Cerebellar nuclear complex (tissue), 1 donor: ENCODE measurements at places on chromosomes 3 and 15.

DNA sequence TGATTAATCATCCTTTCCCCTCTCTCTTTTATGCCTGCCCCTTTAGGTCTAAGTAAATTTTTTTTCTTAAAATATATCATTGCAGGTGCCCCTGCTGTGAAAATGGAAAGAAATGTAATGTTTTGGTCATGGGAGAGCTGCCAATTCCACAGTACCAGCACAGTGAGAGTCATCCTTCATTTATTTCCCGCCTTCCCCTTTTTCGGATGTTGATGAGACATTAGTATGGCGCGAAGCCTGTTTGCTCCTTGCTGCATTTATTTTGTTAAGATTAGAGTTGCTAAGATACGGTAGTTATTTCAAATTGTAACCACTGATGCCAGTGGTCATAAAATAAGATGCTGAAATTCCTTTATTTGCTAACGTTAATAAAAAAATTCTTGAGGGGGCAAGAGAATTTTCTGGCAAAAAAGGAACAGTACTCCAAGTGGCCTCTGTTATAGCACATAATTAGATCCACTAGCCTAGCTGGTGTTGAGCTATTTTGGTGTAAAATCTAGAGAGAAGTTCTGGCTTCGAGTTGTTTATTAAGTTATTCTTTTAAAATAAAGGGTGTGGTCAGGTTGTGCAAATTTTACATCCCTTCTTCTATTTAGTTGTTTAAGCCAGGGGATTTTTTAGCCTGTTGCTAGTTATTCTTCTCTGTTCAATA lies 62.8 kb downstream of the MDFIC2 start:
- DNase-seq, result no peak

- no peak for DNase-seq
Observed at GRCh38 chr3:39166932-39167532, 13.6 kb upstream of the CSRNP1 start.

- DNase-seq, result no peak
Observed at GRCh38 chr15:96362755-96363651, 32.5 kb downstream of the NR2F2 start.

DNA sequence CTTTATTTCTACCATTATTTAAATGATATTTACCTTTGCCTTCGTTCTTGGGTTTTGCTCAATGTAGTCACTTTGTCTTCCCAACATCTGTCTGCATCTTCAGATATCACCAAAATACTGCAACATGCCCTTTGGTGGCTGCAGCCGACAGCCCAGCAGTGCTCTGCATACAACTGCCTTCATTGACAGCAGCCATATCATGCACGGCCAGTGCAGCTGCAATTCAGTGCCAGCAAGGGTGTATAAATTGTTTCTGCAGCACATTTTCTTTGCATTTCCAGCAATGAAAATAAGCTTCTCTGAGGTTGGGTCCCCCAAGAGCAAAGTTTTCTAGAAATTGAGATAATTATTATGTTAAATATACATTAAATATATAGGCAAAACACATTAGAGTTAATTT lies 6.0 kb upstream of the PLSCR5 start:
- DNase-seq, result no peak

- no peak for DNase-seq
Observed at GRCh38 chr3:139937674-139938279, 2.8 kb downstream of the CLSTN2 start.

DNA sequence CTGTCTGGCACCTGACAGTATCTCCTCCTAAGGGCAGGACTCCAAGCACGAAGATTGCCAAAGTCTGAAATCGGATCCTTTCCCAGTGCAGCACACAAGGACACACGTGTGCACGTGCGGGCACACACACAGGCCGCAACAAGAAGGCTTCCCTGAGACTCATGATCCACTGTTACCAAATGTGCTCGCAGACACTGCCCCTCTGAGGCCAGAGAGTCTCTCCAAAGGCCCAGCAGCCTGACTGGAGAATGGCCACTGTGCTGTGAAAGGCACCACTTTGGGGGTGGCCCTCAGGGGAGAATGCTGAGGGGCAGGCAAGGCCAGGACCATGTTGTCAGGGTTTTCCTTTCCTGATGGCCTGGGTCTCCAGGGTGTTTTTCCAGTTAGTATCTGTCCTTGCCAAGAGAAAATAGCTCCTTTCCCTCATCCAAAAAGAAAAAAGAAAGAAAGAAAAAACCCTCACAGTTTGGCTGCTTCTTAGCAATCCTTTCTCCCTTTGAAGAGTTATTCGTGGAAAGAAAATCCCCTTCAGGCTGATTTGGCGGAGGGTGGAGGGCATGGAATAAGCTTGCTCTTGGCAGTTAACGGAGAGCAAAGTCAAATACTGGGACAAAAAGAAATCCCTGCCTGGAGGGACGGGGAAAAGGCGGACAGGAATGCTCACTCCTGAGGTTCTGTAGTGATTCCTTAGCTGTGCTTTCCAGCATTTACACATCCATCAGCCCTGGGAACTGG lies 112.2 kb upstream of the ETV5 start:
- DNase-seq, result no peak

GRCh38 chr3:41710646-41711388 lies 251.1 kb downstream of the ULK4 start:
- DNase-seq, result no peak

DNA sequence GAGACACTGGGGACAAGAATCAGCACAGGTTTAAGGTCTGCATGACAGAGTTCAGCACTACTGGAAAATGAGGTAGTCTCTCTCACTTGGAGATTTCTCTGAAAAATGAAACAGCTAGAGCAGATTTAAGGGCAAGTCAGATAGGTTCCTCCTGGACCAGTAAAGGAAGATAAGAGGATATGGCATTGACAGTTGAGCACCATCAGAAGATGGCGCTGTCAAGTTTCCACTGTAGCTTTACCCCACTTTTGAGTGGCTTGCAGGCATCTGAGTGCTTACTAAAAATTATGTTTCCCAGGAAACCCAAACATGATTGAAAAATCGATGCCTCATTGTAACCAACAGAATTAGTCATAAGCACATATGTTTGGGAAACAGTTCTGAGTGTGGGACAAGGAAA lies 407.2 kb upstream of the UBE2E2 start:
- no peak for DNase-seq

GRCh38 chr3:14425581-14426304 lies 23.3 kb downstream of the SLC6A6 start:
- DNase-seq, result no peak

- DNase-seq, result no peak
Observed at GRCh38 chr3:128194843-128195242, 41.6 kb downstream of the EEFSEC start.

- DNase-seq, result no peak
Observed at GRCh38 chr3:150227839-150228238, 180.3 kb upstream of the TSC22D2 start.

- DNase-seq, result no peak
Observed at GRCh38 chr3:16883723-16884083, 1.1 kb upstream of the PLCL2 start.

- DNase-seq, result no peak
Observed at GRCh38 chr3:28917895-28918475, 362.9 kb upstream of the RBMS3 start.

GRCh38 chr3:7915356-7915755 lies 586.3 kb upstream of the LMCD1 start:
- no peak for DNase-seq

DNA sequence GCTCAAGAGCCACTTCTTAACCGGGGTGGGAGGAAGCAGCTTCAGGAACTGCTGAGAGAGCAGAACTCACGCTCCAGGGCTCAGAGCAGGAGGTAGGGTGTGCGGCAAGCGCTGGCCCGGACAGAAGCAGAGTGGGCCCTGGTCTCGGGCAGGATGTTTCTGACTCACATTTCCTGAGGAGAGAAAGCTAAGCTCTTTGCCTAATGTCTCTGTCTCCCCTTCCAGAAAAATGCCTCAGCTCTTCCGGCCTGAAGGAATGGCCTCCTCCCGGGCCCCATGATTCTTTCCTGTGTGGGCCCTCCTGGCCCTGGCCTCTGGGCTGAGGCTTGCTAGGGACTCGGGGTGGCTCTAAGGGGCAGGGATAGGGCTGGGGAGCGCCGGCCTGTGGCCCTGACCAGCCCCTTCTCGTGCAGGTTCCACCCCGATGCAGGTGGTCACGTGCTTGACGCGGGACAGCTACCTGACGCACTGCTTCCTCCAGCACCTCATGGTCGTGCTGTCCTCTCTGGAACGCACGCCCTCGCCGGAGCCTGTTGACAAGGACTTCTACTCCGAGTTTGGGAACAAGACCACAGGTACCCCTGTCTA lies 4.1 kb upstream of the STAB1 start:
- DNase-seq, result no peak

GRCh38 chr3:197546307-197547085 lies 9.3 kb downstream of the BDH1 start:
- no peak for DNase-seq

- DNase-seq, result no peak
Observed at GRCh38 chr15:60721257-60721626, 242.3 kb upstream of the ICE2 start.

DNA sequence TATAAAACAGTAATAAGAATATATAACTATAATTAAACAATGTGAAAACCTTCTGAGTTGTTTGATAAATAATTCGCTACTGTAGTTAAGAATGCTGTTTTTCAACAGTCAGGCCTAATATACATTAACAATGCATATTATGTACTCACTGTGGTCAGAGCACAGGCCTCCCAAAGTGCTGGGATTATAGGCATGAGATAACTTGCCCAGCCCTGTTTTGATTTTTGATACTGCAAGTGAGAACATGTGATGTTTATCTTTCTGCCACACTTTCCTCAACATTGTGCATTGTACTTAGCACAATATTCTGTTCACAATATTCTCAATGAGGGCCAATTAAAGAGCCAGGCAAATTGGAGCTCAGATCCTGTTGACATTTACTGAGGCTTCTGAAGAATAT lies 274.5 kb upstream of the RARB start:
- no peak for DNase-seq

DNA sequence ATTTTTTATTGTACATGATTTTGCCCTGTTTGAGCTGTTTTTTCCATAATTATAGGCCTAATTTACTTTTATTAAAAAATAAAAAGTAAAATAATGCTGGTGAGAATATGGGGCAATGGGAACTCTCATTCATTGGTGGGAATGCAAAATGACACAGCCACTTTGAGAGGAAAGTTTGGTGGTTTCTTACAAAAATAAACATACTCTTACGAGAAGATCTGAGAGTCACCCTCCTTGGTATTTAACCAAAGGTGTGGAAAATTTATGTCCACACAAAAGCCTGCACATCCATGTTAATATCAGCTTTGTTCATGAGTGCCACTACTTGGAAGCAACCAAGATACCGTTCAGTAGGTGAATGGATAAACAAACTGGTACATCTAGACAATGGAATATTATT lies 9.8 kb downstream of the MUC13 start:
- no peak for DNase-seq

DNA sequence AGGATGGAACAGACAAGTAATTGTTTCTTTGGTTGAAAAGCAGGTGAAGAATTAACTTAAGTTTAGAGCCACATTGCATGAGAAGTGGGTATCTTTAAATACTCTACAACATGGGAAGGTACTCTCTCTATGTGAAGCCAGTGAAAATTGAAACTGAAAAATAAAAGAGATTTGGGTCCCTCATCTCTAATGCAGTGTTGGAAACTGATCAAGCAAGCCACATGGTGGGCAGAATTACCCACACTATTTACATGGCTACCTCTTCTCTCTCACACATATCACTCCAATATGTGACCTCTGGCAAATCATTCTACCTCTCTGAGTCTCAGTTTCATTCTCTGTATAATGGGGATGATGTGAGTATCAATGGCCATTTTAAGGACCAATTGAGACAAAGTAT lies 339.0 kb downstream of the IL5RA start:
- DNase-seq, result no peak

GRCh38 chr3:52593103-52593502 lies 56.7 kb downstream of the UQCC5 start:
- DNase-seq, result no peak

DNA sequence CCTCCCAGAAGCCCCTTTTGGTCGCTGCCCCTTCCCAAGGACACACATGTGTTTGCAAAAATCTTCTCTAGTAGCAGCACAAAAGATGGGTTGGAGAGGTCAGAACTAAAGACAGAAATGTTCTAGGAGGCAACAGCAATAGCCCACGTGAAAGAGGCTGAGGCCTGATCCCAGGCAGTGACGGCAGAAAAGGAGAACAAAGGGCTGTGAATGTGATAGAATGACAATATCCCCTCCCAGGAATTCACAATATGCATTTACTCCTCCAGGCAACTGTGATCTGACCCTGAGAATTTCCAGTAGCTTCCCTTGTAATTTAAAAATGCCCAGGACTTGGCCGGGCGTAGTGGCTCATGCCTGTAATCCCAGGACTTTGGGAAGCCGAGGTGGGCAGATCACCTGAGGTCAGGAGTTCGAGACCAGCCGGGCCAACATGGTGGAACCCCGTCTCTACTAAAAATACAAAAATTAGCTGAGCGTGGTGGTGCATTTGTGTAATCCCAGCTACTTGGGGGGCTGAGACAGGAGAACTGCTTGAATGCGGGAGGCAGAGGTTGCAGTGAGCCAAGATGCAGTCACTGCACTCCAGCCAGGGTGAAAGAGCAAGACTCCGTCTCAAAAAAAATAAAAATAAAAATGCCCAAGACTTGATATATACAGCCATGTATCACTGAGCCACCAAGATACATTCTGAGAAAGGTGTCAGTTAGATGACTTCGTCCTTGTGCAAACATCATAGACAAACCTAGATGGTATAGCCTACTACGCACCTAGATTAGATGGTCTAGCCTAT lies 43.6 kb upstream of the PIAS1 start:
- no peak for DNase-seq

- DNase-seq, result no peak
Observed at GRCh38 chr15:98755781-98756180, 107.4 kb downstream of the IGF1R start.

- no peak for DNase-seq
Observed at GRCh38 chr3:87414271-87414670, 137.9 kb upstream of the POU1F1 start.

DNA sequence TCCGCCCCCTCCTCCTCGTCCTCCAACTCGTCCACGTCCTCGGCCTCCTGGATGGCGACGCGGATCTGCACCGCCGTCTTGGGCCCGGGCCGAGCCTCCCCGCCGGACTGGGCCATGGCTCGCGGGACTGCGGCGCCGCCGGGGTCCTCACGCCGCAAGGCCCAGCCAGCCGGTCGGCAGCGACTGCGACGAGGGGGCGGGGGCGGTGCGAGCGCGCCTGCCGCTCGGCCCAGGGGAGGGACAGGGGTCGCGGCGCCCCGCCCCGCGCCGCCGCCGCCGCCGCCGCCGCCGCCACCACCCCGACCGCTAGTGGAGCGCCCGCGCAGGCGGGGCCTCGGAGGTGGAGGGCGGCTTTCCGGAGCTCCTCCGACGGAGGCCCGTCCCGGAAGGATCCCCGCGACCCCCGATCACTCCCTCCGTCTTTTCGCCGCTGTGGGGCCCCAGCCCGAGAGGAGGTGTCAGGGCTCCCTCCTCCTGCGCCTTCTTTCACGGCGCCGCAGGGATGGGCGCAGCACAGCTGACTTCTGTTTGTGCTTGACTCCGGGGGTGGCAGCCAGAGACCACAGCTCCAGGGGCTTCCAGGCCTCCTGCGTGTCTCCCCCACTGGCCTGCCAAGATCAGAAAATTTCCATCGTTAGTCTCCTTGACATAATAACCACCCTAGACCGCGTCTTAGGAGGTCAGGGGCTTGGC lies at the start of gene LARP6:
TSS of gene LARP6 (minus strand) at position 185 of the 693 bp plus-strand sequence. CDS start at position 116, 69 bp downstream.
- DNase-seq, result no peak
